ENCODE measurements at places on chromosomes 12 and 14. TPM values are rescaled to one million over a fixed set of nuclear protein-coding genes. Genes with fewer than 3 reads are reported as not detected.

FAM181A gene
- not detected for total RNA-seq

KRT79 gene
- total RNA-seq = not detected

HSPB8 gene
- 49.7 TPM for total RNA-seq

GLIPR1L1 gene
- not detected for total RNA-seq

ARF3 gene
- total RNA-seq = 35.0 TPM

All from uterus (tissue), 4 donors.